Islet precursor cell (in vitro differentiated cells): ENCODE measurements at places on chromosomes 2 and 18.
A peak's percentile ranks its signal among the peaks of the same experiment; 100 is the strongest.

- DNase-seq: no peak
Measured at GRCh38 chr2:203669820-203670219, 36.6 kb upstream of the CD28 start.

- no peak for DNase-seq
Measured at GRCh38 chr2:63127594-63127993, 77.0 kb downstream of the OTX1 start.

GRCh38 chr18:9653390-9653789, 39.0 kb upstream of the PPP4R1 start:
- DNase-seq: no peak

- DNase-seq: no peak
Measured at GRCh38 chr2:25514043-25514637, 159.2 kb downstream of the DTNB start.

GRCh38 chr2:653645-654425, 23.4 kb downstream of the TMEM18 start:
- peak; percentile 39 for DNase-seq

DNA sequence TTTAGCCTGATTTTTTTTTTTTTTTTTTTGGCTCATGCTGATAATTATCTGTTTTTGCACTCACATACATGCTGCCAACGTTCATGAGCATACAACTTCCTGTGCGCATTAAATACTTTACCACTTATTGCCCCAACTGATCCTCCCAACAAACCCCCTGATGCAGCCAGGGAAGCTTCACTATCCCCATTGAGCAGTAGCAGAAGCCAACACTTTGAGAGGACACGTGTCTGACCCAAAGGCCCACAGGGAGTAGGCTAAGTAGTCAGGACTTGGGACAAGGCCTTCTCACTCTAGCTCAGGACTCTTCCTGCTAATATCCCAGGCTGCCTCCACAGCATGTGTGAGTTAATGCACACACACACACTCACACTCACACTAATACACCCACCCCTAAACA, 36.2 kb upstream of the MAT2A start:
- DNase-seq: no peak
